ENCODE measurements at places on chromosomes 1 and 21.
A peak's percentile ranks its signal among the peaks of the same experiment; 100 is the strongest.

DNA sequence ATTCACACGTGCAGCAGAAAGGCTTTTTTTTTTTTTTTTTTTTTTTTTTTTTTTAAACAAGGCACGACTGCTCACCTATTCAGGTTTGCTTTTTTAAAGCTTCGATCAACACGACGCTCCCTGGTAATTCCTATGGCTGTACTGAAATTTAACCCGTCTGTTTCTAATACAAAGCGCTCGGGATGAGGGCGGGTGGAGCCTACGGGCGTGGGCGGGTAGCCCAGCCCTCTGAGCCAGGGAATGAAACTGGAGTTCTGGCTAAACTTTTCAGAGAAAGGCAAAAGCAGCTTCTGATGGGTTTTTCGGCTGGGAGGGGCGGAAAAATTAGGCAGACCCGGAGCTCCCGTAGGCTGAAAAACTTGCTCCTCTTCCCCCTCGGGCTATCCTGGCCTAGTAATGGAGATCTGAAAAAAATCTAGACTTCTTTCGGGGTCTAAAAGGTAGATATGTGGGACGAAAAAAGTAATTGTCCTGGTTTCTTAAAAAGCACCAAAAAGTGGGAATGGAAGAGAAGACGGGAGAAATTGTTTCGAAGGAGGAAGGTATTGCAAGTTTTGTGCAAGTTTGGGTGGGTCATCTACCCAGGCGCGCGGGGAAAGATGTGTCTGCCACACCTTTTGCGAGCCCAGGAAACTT is 7.4 kb downstream of the NR5A2 start:
- no peak for DNase-seq

DNA sequence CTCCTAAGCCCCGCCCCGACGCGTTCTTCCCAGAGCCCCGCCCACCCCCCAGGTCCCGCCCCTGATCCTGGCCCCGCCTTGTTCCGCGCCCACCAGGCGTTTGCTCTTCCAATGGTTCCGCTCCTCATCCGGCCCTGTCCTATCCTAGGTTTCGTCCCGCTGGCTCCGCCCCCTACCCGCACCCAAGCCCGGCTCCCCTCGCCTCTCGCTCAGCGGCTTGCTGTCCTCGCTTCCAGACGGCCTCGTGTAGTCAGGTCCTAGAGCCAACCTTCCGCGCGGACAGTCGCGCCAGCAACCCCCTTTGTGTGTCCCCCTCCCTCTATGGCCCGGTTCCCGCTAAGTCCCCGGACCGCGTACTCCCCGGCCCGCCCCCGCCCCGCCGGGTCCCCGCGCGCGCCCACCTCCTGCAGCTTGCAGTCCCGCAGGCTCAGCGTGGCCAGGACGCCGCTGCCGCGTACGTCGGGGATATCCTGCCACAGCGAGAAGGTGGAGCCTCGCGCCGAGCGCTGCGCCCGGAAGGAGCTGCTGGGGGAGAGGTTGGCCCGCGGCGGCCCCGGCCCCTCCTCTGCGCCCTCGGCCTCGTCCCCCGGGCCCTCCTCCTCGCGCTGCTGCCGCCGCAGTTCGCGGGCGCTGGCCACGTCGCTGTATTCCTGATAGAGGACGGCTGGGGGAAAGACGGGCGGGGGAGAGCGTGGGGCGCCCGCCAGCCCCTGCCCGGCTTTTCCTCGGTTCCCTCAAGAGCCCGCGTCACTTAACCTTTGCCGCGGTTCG is 5.7 kb downstream of the ARHGEF19 start:
- DNase-seq: peak; percentile 98

DNA sequence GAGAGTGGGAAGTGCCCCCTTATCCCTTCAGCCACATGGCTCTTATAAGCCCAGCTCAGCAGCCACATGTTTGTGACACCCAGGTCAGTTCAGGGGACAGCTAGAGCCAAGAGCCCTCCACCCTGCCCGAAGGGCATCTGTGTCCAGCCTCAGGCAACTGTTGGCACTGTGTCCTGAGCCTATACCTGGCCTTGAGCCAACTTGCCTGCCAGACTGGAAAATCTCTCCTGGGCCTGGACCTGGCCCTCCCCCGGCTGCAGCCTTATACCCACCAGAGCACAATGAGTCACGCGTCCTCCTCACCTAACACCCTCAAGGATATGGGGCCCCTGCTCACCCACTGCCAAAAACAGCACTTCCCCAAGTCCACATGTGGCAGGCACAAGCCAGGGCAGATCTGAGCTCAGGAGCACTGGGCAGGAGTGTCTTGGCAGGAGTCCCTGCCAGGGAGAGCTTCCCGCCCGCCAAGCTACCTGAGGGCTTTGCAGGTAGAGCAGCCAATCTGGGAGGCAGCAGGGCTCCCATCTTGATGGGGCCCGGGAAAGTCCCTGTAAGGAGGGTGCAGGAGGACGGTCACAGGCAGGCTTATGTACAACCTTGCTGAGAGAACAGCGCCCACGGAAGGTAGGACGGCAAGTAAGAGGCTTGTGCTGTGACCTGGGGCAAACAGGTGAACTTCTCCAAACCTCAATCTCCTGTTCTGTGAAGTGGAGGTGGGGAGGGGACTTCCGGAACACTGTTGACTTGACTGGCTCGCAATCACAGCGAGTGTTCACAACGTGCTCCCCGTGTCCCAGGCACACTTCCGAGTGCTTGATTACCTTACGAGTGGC is 19.8 kb upstream of the HSPG2 start:
- DNase-seq: no peak

DNA sequence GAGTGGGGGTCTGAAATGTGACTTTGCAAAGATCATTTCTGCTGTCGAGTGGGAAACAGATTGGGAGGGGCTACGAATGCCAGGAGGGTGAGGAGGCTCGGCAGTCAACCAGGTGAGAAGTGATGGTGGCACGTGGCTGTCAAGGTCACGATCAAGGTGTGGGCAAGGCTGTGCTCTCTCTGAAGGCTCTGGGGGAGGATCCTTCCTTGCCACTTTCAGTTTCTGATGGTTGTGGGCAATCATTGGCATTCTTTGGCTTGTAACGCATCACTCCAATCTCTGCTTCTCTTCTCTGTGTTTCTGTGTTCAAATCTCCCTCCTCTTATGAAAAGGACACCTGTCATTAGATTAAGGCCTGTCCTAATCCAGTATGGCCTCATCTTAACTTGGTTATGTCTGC is 6.1 kb upstream of the SPSB1 start:
- no peak for DNase-seq

DNA sequence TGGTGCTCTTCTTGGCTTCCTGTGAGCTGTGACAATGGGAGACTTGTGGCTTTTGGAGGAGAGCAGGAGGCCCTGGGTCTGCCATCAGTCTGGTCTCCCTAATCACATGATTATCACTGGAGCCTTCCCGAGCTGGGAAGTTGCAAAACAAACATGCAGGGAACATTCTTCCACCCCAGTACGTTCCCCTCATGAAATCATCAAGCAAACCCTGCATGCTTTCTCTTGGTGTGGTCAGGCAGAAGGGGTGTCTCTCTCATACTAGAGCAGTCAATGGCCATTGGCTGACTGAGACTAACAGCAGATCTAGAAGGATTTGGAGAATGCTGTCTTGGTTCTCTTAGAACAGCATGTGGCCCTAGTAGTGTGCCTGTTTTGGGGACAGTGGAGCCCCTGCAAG is 111.2 kb downstream of the LIPI start:
- no peak for DNase-seq

DNA sequence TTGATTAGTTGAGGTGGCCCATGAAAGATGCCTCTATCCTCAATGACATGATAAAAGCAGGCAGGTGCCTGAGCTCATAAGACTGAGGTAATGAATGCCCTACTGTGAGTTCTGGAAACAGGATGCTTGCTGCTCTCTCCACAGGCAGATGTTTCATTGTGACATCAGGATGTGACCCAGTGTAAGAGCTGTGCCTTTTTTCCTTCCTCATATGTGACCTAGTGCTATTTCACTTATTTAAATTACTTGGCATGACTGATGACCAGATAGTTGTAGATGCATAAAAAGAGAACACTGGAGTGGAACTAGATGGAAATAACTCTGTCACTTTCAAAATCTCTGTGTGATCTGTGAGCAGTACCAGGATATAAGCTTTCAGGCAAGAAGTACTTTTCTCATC is 31.9 kb downstream of the KIF14 start:
- DNase-seq: no peak

DNA sequence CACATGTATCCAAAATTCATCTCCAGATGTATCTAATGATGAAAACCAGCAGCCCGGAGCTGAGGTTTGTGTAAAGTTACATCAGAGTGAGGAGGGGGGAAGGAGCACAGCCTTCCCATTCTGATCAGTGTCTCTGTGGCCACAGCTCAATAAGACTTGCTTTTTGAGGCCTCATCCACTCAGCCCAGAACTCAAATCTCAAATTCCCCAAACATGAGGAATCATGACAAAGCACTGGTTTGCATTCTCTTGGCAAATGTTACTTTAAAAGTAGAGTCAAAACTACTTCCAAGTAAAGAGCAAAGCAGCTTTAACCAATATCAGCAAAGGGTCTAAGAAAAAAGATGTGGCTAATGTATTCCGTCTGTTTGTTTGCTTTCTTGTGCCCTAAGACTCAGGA is 30.9 kb downstream of the CCN1 start:
- DNase-seq: no peak

- DNase-seq: peak; percentile 91
Measured at GRCh38 chr1:182601416-182601786, 2.8 kb downstream of the RGS16 start.

Measured in erythroblast (primary cell).